ENCODE measurements at places on chromosomes 1 and 21.

DNA sequence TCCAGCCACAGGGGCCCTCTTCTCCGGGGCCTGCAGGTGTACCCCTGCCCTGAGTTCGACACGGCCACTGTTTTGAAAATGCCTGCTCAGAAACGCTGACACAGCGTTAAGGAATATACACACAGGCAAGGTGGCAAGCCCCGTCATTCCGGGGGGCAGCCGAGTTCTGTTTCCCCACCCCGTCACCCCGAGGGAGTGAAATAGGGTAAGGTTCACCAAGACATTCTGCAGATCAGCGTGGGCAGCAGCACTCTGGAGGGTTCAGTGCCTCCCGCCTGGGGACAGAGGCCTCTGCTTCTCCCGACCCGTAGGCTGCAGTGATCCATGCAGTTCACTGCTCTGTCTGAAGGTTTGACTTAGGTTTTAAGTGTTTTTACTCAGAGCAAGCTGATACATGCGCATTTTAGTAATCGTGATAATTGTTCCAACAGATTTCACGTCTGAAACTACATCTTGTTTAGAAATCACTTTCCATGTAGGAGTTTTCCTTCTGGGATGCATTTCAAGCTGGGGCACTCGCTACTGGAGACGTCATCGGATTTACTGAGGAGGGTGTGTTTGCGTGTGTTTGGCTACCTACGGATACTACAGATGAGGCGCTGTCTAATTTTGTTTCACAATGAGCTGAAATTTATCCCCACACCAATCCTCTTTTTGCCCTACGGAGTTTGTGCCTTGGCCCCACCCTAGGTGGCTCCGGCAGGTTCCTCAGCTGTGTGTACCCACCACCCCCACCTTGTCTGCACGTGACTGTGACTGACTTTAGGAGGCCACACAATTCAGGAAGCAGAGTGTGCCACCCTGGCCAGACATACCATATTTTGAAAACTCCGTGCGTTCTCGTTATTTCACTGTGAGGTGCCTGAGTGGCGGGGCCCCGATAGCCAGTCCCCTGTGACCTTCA, 63.5 kb downstream of the AGPAT3 start:
- no peak for DNase-seq

DNA sequence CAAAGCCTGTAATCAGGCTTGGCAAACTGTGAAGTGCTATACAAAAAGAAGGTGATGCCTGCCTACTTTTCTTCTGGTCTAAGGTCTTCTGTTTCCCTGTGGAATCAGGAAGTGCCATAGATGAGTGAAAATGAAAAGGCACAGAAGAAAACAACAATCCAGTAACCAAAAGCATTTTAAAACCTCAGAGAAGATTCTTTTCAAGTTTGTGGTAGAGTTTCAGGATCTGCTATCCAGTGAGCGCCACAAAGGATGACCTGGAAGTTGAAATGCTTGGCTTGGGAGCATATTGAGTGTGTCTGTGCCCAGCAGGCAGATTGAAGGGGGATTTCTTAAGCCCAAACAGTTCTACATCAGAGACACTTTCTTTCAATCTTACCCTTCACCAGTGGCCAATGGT, 272.2 kb downstream of the PAPPA2 start:
- DNase-seq: no peak

GRCh38 chr1:33165209-33165608, 16.6 kb downstream of the TRIM62 start:
- no peak for DNase-seq

GRCh38 chr21:45987121-45987711, 5.6 kb downstream of the COL6A1 start:
- no peak for DNase-seq

DNA sequence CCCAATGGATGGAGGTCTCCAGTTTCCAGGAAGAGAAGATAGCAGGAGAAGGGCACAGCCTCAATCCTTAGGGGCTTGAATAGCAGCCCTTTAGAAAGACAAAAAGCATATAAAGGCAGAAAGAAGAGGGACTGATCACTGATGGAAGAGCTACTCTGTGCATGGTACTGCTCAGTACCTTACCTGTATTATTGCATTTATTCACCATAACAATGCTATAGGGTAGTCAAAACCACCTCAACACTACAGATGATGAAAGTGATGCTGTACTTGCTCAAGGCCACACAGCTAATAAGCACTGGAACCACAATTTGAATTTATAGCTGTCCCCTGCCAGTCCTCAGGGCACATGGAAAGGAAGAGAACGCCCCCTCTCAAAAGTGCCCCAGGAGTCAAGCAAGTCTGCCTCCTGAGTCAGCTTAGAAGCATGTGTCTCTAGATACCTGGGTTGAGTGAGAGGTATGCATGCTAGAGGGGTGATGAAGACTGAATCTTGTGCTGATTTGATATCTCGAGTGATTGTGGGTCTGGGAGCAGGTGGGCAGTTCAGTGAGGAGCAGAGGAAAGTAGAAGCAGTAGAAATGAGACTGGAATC, 13.6 kb downstream of the DDAH1 start:
- no peak for DNase-seq

DNA sequence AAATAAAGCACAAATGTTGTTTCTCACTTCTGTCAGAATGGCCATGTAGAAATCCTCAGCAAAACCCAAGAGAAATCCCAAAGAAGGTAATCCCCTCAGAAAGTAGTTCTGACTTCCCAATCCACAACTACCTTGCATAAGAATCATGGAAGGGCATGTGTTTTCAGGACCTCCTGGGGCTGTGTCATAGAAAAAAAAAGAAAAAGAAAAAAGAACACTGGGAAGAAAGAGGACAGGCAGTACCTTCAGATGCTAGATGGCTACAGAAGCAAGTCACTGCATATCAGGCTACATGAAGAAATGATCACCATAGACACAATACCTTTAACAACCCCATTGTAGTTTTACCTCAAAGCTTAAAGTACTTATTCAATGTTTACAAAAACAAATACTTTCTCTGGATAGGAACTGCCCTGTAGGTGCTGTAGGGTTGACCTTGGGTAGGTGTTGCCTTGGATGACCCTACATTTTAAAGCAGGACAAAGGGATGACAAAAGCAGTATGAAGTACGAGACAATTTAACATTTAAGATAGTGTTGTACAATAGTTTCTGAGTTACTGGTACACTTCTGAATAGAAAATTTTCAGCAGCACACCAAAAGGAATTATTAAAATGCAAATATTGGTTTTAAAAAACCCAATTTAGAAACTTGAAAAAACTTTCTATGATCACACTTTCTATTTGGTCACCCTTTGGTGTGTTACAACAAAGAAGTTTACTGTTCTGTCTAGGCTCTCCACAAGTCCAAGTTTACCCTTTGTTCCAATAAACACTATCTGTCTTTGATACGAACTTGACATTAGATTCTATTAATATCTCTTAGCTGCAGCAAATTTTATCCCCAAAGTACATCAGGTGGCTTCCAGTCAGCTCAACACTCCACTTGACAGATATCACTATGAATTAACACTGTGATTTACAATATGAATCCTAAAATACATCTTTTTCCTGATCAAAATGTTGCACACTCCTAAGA, 5.0 kb downstream of the TRIT1 start:
- no peak for DNase-seq

DNA sequence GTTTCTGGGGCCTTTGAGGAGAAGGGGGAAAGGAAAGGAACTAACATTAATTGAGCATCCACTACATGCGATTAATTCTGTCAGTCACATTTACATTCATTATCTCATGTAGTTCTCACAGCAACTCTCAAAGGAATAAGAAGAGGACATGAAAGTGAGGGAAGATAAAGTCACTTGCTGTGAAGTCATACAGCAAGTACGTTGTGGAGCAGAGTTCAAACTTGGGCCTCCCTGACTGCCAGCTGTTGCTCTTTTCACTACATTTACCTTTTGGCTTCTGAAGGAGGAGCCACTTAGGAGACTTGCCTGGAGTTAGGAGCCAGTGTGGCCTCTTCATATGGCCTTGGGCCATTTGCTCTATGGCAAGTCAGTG, 6.2 kb downstream of the ZNF691 start:
- DNase-seq: no peak

GRCh38 chr1:48678710-48679505, 97.8 kb downstream of the BEND5 start:
- no peak for DNase-seq

- DNase-seq: no peak
Observed at GRCh38 chr1:180237869-180238476, 7.9 kb downstream of the LHX4 start.

- no peak for DNase-seq
Observed at GRCh38 chr21:26437326-26438009, 135.6 kb downstream of the CYYR1 start.

GRCh38 chr1:206754011-206754410, 16.6 kb upstream of the IL19 start:
- DNase-seq: no peak

DNA sequence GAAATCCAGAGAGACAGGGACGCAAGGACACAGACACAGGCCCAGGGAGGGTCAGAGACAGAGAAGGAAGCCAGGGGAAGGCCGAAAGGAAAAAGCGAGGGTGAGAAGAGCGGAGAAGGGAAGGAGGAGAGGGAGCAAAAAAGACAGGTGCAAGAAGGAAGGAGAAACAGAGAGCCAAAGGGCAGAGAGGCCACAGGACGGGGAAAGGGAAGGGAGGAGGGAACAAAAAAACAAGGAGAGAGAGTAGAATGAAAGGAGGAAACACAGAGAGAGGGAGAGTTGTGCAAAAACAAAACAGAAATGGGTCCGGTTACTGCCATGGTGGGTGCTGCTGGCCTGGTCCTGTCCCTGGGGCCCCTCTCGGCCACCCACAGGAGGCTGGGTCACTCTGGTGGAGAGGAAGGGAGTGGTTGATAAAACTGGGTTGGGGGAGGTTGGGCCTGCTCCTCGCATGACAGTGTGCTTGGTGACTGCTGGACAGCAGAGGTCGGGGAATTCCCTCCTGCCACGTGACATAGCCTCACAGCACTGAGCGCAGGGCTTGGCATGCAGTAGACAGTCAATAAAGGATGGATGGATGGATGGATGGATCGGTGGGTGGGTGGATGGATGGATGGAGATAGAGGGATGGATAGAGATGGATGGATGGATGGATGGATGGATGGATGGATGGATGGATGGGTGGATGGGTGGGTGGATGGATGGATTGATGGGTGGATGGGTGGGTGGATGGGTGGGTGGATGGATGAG, 64.8 kb downstream of the RAP1GAP start:
- DNase-seq: no peak

DNA sequence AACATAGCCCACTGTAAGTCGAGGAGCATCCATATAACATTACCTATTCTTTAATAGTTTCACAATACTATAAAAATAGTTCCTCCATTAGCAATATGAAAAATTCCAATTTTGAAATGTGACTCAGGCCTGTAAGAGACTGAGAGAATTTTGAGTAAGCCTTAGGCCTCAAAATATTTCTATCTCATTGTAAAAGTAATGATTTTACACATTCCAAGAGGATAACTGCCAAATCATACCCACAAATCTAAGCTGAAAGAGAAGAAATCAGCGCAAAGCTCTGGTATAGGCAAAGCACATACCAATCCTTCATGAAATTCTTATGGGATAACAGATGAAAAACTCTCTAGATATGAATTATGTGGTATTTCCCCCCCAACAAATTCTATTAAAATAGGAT, 144.1 kb downstream of the CDC42BPA start:
- DNase-seq: no peak

DNA sequence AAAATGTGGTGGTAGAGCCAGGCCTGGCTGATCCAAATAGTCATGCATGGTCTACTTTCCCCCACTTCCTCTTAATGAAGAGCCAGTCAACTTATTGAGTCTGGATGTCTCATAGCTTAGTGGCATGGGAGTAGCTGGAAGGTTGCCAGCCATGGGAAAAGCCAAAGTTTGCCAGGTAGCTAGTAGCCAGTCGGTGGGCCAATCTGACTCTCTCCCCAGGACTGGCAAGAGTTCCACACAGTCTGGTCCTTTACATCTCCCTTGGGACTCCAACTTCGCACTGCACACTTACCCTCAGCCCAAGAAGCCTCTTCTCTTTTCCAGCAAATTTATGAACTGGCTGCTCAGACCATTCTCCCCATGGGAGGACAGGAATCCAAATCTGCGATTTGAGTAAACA, 8.3 kb downstream of the WARS2 start:
- no peak for DNase-seq
